Stimulated activated CD4-positive, alpha-beta T cell treated with anti-CD3 and anti-CD28 coated beads, Interleukin-1b, Interleukin-23, amount 100 ng/mL, for 4 hours (primary cell): ENCODE measurements at places on chromosomes 1 and 21.

DNA sequence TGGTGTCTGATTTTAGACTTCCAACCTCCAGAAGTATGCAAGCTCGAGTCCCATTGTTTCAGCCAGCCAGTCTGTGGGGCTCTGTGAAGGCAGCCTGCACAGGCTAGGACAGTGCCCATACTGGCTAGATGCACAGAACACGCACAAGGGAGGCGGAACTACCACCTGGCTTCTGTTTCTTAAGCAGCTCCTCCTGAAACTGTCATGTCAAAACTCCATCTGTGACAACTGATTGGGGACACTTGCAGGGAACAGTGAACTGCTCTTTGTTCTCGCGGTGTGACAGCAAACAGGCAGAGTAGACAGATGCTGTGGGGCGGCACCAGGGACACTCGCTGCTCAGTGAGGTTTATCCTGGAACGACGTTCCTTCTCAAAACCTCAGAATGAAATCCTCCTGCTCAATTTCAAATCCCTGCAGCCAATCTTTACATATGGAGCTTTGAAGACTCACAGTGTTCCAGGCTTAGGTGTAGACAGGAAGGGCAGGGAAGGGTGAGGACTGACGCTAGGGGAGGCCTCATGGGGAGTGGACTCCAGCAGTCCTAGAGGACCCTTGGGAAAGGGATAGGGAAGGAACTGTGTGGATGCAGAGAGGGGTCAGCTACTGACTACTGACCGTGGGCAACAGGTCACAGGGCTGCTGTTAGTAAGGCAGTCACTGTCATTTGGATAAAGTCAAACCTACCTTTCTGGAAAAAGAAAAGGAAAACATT is 73.8 kb downstream of the ERG start:
- no peak for DNase-seq

GRCh38 chr1:201845331-201846083 is 16.6 kb downstream of the IPO9 start:
- DNase-seq = no peak

GRCh38 chr1:1364266-1364665 is 5.9 kb upstream of the MXRA8 start:
- DNase-seq = no peak

- no peak for DNase-seq
Measured at GRCh38 chr1:80755944-80756343, 1044.8 kb upstream of the ADGRL2 start.

GRCh38 chr1:174785510-174785909 is 214.2 kb upstream of the CACYBP start:
- no peak for DNase-seq

GRCh38 chr1:7464736-7465135 is 306.4 kb upstream of the VAMP3 start:
- DNase-seq = no peak

- no peak for DNase-seq
Measured at GRCh38 chr1:206979379-206980043, 9.3 kb upstream of the FCAMR start.

- no peak for DNase-seq
Measured at GRCh38 chr1:188708795-188709535, 1768.7 kb downstream of the BRINP3 start.

- DNase-seq = no peak
Measured at GRCh38 chr1:228156515-228156881, 6.8 kb downstream of the GJC2 start.
